Colonic mucosa (tissue), 4 donors: ENCODE measurements at places on chromosomes 3 and 15. TPM values are rescaled to one million over a fixed set of nuclear protein-coding genes. Genes with fewer than 3 reads are reported as not detected.

Gene GOLGA6L1
- not detected for total RNA-seq

Gene GASK1A
- total RNA-seq: 2.2 TPM

Gene SLC4A7
- total RNA-seq: 11.2 TPM

Gene RTP3
- total RNA-seq: not detected

Gene TASOR
- 38.7 TPM for total RNA-seq

Gene RPL14
- 1,906 TPM for total RNA-seq

Gene SNTN
- total RNA-seq: not detected

Gene GOLGA6L10
- 1.8 TPM for total RNA-seq

Gene HTR3E
- total RNA-seq: 0.52 TPM

Gene EBLN2
- 4.0 TPM for total RNA-seq

Gene THSD4
- 18.8 TPM for total RNA-seq

Gene CCR3
- not detected for total RNA-seq

Gene CADPS
- total RNA-seq: 2.9 TPM

Gene GPR87
- total RNA-seq: not detected

Gene TRH
- total RNA-seq: not detected

Gene TEX55
- total RNA-seq: not detected

Gene TM4SF18
- total RNA-seq: 0.72 TPM

Gene GPR62
- total RNA-seq: not detected

Gene INKA1
- 0.88 TPM for total RNA-seq

Gene GOLGA6L7
- total RNA-seq: not detected

Gene SYNPR
- total RNA-seq: not detected

Gene MYZAP
- total RNA-seq: 11.7 TPM

Gene CPNE4
- total RNA-seq: not detected

Gene IRAK2
- 1.0 TPM for total RNA-seq

Gene WWTR1
- 6.8 TPM for total RNA-seq

Gene DGKG
- 0.64 TPM for total RNA-seq

Gene PLA2G4D
- 0.27 TPM for total RNA-seq

Gene ASB14
- not detected for total RNA-seq

Gene MOBP
- 0.56 TPM for total RNA-seq

Gene ANXA2
- total RNA-seq: 813 TPM

Gene CTXND1
- 0.12 TPM for total RNA-seq

Gene PFN2
- 35.7 TPM for total RNA-seq

Gene TBCCD1
- total RNA-seq: 14.3 TPM

Gene AGBL1
- 0.10 TPM for total RNA-seq

Gene TGM5
- total RNA-seq: not detected

Gene CLRN1
- not detected for total RNA-seq

Gene SEMA3G
- total RNA-seq: 2.6 TPM
